Upper lobe of right lung (tissue), 1 donor: ENCODE measurements at places on chromosomes 12 and 14. TPM values are rescaled to one million over a fixed set of nuclear protein-coding genes. Genes with fewer than 3 reads are reported as not detected.

DNA sequence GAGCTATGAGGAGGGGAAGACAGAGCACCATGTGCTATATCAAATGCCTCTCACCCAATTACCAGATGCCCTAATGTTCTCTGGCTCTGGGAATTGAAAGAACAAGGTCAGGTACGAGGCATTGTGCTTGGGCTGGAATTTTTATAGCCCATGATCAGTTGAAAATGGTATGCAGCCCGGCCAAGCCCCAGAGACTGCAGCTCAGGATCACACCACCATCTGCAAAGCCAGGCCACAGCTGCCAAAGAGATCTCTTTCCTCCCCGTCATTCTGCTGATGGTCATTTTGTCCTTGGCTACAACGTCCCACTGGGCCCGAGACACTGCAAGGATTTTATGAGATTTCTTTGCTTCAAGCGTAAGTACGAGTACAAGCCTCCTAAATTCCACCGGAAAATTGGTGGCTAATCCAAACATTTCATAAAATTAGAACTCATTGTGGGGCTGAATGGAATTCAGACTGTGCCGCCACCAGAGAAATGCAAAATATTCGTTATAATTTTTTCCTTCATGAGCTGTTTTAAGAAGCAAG is 15.1 kb downstream of the NUAK1 start:
- peak overlapping the region; percentile 39 for H3K27ac ChIP-seq
- no peak for DNase-seq
- no peaks in the 10 kb centered on the region for H3K27me3 ChIP-seq

DNA sequence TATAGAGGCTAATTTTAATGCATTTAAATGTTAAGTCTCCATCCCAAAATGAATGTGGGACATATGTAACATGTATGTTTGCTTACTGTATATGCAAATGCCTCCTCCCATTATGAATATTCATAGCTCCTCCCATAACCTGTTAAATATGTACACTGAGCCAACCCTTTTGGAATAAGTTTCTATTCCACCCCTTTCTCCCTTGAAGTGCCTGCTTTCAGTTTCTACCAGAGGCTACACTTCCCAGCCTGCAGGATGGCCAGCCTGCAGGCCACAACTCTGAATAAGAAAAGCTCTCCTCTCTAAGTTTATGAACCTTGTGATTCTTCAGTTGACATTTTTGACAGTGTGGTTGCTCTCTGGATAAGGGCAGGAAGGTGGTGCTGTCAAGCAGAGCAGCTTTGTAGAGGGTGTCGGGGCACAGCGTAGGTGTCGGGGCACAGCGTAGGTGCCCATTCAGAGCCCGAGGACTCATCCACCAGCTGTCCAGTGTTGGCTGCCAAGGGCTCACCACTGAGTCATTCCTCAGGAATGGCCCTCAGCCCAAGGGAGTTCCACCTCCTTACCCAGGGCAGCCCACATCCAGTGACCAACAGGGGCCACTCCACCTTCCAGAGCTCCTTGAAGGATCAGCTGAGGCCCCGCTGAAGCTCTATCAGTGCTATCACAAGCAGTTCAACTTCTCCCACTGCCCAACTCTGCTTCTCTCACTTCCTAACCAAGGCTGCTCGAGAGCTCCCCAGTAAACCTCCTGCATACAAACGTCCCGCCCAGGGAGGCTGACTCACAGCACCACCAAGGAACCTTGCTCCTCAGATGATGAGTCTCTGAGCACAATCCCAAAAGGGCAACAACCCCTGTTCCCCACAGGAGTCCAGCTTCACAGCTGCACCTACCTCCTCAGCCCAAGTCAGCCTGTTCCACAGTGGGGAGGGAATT is 31.4 kb downstream of the VWF start:
- peaks cover 23% of the 10 kb centered on the region for H3K4me1 ChIP-seq
- no peaks in the 10 kb centered on the region for H3K27me3 ChIP-seq
- peak; percentile 80 for DNase-seq
- peak overlapping the region; percentile 36 for H3K27ac ChIP-seq

DNA sequence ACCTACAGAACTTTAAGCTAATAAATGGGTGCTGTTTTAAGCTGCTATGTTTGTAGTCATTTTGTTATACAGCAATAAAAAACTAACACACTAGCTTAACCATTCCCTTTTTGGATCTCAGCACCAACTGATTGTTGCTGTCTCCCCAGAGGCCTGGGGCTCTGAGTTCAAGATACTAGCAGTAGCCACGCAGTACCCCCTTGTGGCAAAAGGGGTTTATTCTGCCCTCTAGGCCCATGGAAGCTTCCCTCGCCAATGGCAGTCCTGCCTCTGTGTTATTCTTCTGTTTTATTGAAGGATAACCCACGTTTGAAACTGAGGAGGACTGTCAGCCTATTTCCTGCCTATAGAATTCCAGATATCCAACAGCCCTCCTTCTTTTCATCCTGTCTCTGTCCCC is 455.3 kb upstream of the ATP2B1 start:
- no peak for DNase-seq
- H3K4me3 ChIP-seq, result no peak overlapping the region
- H3K4me1 ChIP-seq, result no peaks in the 10 kb centered on the region
- H3K27ac ChIP-seq, result no peak overlapping the region
- no peaks in the 10 kb centered on the region for H3K36me3 ChIP-seq

GRCh38 chr12:119340578-119340977 is 6.0 kb downstream of the CCDC60 start:
- H3K36me3 ChIP-seq, result no peaks in the 10 kb centered on the region
- DNase-seq, result no peak
- no peaks in the 10 kb centered on the region for H3K4me1 ChIP-seq
- no peak overlapping the region for H3K4me3 ChIP-seq
- no peak overlapping the region for H3K27ac ChIP-seq

DNA sequence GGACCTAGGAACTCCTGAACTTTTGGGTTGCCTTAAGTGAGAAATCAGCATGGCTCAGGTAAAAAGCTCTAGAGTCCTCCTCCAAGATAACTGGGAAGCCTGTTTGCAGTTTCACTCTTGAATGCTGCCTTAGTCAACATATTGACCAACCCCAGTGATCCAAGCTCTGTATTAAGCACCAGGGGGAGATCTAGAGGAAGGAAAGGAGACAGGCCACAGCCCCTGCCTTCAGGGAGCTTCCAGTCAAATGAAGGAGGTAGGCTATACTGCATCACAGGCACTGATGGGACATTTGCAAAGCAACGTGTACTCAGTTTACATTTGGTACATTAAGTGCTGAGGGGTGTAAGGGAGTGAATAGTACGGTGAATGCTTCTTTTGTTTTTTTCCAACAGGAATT is 1.2 kb upstream of the CSAD start:
- H3K27me3 ChIP-seq, result no peaks in the 10 kb centered on the region
- no peak overlapping the region for H3K27ac ChIP-seq
- H3K4me1 ChIP-seq, result peaks cover 32% of the 10 kb centered on the region
- no peak for DNase-seq
- H3K36me3 ChIP-seq, result peaks cover 49% of the 10 kb centered on the region

COA8 gene
- total RNA-seq, result 29.7 TPM

DNA sequence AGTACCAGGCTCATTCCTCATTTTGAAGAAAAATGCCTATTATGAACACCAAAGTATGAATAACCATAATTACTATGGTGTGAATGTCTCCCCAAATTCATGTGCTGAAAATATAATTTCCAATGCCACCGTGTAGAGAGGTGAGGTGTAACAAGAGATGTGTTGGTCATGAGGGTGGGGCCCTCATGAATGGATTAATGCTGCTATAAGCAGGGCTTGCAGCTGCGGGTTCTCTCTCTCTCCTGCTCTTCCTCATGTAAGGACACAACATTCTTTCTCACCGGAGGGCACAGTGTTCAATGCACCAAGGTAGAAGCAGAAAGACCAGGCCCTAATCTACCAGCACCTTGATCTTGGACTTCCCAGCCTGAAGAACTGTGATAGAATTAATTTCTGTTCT is 70.0 kb downstream of the TMTC1 start:
- no peaks in the 10 kb centered on the region for H3K27me3 ChIP-seq
- H3K36me3 ChIP-seq, result no peaks in the 10 kb centered on the region
- H3K27ac ChIP-seq, result no peak overlapping the region
- H3K4me3 ChIP-seq, result no peak overlapping the region
- DNase-seq, result no peak
- no peaks in the 10 kb centered on the region for H3K4me1 ChIP-seq

PRB2 gene
- not detected for total RNA-seq

DNA sequence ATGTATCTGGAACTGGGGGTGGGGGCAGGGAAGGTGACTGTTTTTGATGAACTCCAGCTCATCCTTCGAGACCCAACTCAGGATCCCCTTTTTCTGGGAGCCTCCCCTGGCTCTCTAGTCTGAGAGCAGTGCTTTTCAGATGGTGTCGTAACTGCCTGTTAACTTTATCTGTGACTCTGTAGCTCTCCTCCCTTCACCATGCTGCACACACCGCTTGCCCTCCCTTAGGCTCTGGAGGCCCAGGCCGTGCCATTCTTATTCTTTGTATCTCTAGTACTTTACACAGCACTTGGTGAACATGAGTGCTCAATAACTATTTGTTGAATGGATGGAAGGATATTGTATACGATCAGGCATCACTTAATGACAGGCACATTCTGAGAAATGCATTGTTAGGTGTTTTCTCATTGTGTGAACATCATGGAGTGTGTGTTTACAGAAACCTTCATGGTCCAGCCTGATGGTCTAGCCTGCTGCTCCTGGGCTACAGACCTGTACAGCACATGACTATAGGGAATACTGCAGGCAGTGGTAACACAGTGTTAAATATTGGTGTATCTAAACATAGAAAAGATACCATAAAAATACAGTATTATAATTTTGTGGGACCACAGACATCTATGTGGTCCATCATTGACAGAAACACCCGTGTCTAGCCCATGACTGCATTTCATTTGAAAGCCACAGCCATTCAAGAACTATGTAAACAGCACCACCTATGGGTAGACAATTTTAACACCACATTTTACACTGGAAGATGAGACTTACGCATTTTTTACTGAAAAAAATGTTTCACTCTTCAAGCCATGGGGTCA is 91.8 kb downstream of the EML1 start:
- H3K27me3 ChIP-seq, result no peaks in the 10 kb centered on the region
- H3K4me3 ChIP-seq, result no peak overlapping the region
- no peak overlapping the region for H3K27ac ChIP-seq
- no peak for DNase-seq

RD3L gene
- not detected for total RNA-seq

GRCh38 chr12:25970916-25971653 is 12.6 kb downstream of the RASSF8 start:
- H3K4me3 ChIP-seq, result no peak overlapping the region
- peak overlapping the region; percentile 15 for H3K27ac ChIP-seq
- H3K4me1 ChIP-seq, result peaks cover 13% of the 10 kb centered on the region
- H3K36me3 ChIP-seq, result no peaks in the 10 kb centered on the region
- no peak for DNase-seq

MGP gene
- 472 TPM for total RNA-seq

TPPP2 gene
- total RNA-seq, result not detected

DNA sequence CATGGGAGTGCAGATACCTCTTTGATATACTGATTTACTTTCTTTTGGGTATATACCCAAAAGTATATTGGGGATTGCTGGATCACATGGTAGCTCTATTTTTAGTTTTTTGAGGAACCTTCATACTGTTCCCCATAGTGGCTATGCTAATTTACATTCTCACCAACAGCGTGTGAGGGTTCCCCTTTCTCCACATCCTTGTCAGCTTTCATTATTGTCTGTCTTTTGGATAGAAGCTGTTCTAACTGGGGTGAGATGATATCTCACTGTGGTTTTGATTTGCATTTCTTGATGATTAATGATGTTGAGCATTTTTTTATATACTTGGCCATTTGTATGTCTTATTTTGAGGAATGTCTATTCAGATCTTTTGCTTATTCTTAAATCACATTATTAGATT is 44.1 kb upstream of the JDP2 start:
- H3K4me1 ChIP-seq, result no peaks in the 10 kb centered on the region
- no peak overlapping the region for H3K4me3 ChIP-seq
- DNase-seq, result no peak
- no peaks in the 10 kb centered on the region for H3K36me3 ChIP-seq
